ENCODE measurements at places on chromosomes 12 and 14.

GRCh38 chr12:117045160-117046010, 53.8 kb downstream of the TESC start:
- DNase-seq: no peak

GRCh38 chr12:71782017-71782416, 27.4 kb downstream of the RAB21 start:
- DNase-seq: no peak

GRCh38 chr14:50928002-50928635, 16.2 kb downstream of the PYGL start:
- no peak for DNase-seq

DNA sequence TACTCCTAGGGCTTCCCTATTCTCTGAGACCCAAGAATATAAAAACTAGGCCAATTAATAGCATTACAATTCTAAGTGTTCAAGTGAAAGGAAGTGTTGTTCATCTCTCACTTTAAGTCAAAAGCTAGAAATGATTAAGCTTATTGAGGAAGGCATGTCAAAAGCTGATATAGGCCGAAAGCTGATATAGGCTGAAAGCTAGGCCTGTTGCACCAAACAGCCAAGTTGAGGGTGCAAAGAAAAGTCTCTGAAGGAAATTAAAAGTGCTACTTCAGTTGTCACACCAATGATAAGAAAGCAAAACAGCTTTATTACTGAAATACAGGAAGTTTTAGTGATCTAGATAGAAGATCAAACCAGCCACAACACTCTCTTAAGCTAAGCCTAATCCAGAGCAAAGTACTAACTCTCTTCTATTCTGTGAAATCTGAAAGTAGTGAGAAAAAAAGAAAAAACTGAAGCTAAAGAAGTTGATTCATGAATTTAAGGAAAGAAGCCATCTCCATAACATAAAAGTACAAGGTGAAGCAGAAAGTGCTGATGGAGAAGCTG, 68.9 kb downstream of the SLC6A15 start:
- DNase-seq: no peak

DNA sequence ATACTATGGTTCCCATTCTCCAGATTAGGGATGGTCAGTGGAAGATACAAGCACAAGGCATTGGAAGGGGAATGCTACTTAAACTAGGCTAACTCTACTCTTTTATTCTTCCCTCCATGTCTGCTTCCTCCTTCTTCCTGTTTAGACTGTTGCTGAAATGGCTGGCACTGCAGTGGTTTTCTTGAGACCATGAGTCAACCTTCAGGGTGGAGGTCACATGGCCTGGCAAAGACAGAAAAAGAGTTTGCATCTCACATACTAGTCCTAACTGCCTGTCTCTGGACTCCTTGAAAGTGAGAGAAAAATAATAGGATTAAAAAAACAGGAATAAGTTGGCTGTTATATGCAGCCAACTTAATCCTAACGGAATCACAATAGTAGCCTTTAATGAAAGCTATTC, 37.0 kb downstream of the ALDH1L2 start:
- no peak for DNase-seq

DNA sequence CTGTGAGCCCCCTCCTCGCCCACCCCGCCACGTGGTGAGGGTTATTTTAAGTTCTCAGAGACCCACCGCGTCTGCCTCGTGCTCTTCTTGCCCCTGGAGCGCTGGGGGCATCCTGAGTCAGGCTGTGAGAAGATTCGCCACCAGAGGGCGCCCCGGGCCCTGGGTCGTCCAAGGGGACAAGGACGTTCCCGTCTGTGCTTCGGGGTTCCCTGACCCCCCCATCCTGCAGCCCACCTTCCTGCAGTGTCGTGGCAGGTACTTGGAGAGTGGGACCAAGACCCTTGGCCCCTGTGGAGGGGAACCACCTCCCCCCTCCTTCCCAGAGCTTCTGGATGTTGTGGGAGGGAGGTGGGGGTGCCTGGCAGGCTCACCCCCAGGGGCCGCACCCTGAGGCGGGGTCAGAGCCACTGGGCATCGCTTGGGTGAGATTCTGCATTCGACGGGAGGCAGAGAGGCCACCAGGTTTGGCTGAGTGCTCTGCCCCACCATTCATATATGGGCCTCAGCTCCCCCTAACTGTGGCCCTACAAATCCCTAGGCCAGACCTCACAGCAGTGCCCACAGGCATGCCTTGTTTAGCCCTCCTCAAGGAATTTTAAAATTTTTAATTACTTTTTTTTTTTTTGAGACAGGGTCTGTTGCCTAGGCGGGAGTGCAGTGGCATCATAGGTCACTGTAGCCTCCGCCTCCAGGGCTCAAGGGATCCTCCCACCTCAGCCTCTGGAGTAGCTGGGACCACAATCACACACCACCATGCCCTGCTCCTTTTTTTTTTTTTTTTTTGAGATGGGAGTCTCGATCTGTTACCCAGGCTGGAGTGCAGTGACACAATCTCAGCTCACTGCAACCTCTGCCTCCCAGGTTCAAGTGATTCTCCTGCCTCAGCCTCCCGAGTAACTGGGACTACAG, 17.0 kb downstream of the RHOF start:
- DNase-seq: peak; percentile 92

DNA sequence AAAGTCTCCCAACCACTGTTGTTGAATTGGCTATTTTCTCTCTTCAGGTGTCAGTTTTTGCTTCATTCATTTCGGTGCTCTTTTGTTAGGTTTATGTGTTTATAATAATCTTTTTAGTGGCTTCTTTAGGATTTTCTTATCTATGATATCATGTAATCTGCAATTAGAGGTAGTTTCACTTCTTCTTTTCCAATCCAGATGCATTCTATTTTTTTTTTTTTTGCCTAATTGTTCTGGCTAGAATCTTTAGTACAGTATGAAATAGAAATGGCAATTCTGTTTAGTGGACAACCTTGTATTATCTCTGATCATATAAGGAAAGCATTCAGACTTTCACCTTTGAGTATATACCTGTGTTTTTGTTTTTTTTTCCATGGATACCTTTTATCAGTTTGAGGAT, 17.4 kb downstream of the CNOT2 start:
- no peak for DNase-seq

- DNase-seq: no peak
These were observed 23.6 kb downstream of the YY1 start for GRCh38 chr14:100262545-100262944.

GRCh38 chr12:127083008-127083949, 1183.7 kb upstream of the TMEM132C start:
- no peak for DNase-seq

- no peak for DNase-seq
These were observed 85.0 kb downstream of the SYNE3 start for GRCh38 chr14:95431199-95432143.

DNA sequence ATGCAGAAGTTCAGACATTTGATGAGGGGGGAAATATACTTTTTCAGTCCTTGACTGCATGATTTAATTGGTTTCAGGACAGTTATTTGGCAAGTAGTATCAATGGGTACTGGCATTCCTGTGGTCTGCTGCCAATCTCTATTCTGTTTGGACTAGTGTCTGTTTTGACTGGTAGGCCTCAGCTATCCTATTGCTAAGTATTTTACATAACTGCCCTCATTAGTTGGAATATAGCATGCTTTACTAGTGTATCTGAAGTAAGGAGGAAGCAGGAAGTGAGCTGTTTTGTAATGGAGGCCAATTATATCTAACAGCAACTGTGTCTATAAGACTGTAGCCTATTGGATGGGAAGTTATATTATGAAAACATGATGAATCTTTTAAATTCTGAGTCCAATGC, 104.3 kb downstream of the FLRT2 start:
- DNase-seq: no peak

GRCh38 chr12:69966409-69966808, 141.4 kb downstream of the MYRFL start:
- DNase-seq: no peak

GRCh38 chr12:45377815-45378214, 161.9 kb downstream of the ANO6 start:
- DNase-seq: no peak

GRCh38 chr12:102811110-102811737, 105.8 kb downstream of the PAH start:
- DNase-seq: no peak

DNA sequence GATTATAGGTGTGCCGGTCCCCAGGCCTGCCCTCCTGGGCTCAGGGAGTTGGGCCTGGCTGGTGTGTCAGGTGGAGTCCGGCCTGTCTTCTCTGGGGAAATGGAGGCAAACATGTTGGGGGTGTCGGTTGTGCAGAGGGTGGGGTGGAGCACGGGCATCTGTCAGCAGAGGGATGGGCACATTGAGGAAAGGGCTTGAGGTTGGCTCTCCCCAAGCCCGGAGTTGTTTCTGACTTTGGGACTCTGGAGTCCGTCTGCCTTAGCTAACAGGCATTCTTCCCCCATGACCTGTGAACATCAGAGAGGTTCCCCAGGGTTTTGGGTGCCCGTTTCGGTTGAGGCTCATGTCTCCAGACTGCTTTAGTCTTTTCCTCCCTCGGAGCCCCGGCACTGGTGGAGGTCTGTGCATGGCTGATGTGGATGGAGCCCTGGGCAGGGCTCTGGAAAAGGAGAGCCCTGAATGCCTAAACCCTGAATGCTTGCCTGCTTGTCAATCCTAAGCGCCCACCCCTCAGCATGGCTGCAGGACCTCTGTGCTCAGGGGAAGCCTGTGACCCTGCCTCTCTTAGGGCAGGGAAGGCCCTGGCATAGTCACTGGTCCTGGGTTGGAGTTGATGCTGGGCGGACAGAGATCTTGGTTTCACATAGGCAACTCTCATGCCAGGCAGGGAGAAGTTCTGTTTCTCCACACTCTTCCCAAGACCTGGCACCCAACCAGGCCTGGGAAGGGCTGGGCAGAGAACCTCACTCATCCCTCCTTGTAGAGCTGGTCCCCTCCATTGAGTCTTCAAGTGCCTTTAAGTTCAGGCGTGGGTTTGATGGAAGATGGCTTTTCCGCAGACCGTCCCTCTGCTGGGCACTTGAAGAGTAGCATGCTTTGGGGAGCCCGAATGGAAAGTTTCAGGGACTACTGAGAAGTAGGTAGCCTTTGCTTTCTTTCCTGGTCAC, 12.9 kb downstream of the NYNRIN start:
- no peak for DNase-seq

DNA sequence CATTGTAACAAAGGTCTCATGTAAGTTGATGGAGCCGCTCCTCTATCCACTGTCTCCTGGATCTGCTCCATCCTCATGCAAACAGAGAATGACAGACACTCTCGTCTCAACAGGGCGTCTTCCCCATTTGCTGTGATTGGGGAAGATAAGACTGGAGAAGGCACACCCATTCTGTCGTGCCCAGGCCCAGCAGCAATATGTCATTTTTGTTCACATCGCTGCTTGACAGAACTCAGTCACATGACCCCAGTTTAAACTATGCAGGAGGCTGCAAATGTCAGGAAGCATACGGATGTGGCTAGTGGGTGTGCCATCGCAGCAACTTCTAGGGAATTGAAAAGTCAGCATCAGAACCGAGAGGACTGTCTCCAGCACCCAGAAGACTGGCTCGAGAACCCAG, 290.5 kb downstream of the TMEM132D start:
- no peak for DNase-seq

DNA sequence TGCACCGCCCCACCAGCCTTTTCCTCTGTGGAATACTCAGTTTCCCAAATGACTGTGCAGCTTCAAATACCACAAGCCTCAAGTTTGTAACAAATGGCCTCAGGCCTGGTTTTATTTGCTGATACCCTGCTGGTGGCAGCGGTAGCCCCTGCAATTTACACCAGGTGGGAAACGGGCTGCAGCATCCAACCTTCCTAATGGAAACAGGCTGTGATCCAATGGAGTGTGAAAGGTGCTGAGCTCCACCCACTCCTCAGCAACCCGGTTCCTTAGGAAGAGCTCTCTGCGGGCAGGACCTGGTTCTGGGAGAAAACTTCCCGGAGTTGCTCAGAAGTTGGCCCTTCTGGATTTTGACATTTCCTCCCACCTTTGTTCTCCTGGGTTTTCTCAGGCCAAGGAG, 41.7 kb upstream of the LTA4H start:
- DNase-seq: no peak

GRCh38 chr12:132569856-132570480, 40.4 kb downstream of the LRCOL1 start:
- DNase-seq: no peak

- DNase-seq: no peak
These were observed 63.7 kb downstream of the R3HDM2 start for GRCh38 chr12:57367121-57367520.

DNA sequence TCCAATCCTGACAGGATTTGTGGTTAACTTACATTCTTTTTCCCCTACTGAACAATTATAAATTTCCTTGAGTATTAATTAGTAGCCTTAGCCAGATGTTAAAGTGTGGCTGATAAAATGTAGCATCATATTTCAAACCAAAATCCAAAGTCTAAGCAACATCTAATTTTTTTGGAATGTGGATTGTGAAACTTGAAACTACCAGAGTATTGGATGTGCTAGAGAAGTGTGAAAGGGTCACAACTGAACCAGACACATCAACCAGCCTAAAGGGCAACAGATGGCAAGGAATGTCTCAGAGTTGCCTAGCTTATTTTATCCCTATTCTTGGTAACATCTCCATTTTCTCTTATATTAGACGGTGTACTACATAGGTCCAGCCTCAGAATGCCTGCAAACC, 153.1 kb upstream of the DCN start:
- no peak for DNase-seq

DNA sequence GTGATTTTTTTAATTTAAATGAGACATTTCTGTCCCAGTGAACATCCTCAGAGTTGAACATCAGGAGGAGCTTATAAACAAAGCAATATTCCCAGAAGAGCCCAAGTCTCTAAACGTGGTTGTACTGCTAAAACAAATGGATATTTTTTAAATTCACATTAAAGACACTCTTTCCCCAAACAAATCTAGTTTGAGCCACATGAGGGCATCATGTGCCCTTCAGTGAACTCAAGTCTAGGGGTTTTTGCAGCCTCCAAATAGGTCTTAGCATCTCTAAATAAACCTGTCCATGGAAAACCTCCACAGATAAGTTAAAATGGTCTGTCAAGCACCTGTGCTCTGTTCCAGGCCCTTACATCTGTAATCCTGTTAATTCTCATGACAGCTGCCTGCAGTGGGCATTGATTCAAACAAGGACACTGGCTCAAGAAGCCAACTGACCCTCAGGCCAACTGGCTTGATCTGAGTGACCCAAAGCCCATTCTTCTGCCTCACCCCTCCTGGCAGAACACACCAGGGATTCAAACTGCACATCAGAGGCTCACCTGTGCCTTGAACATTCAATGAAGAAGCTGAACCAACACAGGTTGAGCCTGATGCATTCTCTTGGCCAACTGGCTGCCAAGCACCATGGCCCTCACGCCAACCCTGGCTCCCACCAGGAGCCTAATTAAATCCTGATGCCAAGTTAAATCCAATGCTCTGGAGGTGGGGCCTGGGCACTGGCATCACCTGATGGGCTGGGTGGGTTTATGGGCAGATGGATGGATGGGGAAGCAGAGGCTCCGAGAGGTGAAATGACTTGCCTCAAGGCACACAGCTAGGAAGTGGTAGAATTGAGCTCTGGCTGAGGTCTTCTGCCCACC, 8.6 kb downstream of the ISCU start:
- DNase-seq: no peak

Data from stimulated activated CD4-positive, alpha-beta T cell treated with anti-CD3 and anti-CD28 coated beads, Interleukin-15, amount 100 ng/mL, for 1 hour (primary cell).